Stimulated activated naive CD8-positive, alpha-beta T cell treated with anti-CD3 and anti-CD28 coated beads, Interleukin-15, amount 100 ng/mL, for 72 hours (primary cell): ENCODE measurements at places on chromosomes 5 and 9.
A peak's percentile ranks its signal among the peaks of the same experiment; 100 is the strongest.

- no peak for DNase-seq
These were observed 95.8 kb downstream of the LMNB1 start for GRCh38 chr5:126872561-126873354.

DNA sequence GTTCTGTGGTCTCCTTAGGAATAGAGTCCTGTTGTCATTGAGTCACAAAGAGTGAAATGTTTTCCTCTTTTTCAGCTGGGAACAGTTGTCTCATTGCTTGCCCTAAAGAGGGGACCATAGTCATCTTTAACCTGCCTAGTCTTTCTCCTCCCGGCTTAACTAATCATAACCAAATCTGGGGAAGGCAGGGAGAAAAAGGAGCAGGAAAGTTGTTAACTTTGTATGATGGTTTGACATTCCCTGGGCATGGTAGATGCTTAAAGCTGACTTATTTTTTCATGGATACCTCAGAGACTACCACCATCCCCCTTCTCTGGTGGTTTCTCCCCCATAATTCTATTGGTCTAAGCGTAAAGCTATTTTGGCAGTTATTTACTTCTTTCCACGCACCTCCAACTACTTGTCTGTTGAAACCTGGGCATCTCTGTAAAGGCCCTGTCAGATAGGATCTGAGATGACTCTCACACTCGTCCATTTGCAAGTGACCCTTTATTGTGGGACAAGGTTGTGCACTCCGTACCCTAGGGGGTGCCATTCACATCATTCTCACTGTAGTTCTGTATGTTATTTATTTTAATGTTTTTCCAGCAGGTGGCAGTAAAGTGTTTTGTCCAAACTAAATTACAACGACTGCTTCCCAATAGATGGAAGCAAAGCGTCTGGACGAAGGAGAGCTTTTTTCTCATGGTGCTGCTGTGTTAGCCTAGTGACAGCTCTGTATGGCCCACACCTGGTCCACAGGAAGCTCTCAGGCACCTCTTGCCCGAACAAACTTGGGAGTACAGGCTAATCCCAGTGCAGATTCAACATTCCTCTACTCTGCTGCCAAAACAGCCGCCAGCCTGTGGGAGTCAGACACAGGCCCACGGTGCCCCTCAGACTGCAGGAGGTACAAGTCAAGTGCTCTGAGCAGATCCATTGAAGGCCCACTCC is 3.0 kb upstream of the FAM13B start:
- DNase-seq, result peak; percentile 74

GRCh38 chr5:141976176-141976575 is 7.3 kb downstream of the RNF14 start:
- no peak for DNase-seq

DNA sequence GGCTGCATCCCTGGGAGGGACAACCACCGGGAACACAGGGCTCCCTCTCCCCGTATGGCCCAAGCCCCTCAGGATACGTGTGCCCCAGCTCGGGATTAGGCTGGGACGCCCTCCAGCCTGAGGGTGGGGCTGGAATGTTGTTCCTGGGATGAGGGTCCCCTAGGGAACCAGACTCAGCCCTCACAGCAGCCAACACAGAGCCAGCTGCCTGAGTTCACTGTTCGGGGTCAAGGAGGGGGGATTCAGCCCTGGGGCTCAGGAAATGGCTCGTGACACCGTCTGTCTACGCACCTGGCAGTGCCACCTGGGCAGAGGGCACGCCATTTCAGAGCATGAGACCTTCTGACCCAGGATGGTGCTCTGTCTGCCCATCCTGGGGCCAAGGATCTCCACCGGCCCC is 8.9 kb downstream of the RNF44 start:
- DNase-seq, result no peak

GRCh38 chr9:134125413-134126095 is 10.3 kb upstream of the WDR5 start:
- DNase-seq, result no peak

DNA sequence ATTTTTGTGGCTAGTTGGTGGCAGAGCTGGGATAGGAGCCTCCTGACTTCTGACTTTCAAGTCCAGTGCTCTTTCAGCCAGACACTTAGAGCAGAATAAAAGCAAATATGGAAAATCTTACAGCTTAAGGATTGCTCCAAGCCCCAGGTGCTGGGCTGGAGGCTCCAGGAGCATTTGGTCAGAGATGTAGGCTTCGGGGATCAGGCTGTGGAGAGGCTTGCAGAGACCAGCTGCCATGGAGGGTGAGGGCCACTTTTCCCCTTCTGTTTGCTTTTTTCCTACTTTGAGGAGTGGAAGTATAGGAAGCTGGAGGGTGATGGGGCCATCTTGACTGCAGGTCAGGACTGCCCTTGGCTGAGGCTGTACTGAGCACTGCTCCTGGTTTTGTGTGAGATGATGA is 58.9 kb downstream of the RGS3 start:
- no peak for DNase-seq

- DNase-seq, result no peak
These were observed 78.2 kb upstream of the ARAP3 start for GRCh38 chr5:141760193-141760592.

GRCh38 chr9:111965566-111966019 is 69.0 kb downstream of the UGCG start:
- DNase-seq, result no peak

DNA sequence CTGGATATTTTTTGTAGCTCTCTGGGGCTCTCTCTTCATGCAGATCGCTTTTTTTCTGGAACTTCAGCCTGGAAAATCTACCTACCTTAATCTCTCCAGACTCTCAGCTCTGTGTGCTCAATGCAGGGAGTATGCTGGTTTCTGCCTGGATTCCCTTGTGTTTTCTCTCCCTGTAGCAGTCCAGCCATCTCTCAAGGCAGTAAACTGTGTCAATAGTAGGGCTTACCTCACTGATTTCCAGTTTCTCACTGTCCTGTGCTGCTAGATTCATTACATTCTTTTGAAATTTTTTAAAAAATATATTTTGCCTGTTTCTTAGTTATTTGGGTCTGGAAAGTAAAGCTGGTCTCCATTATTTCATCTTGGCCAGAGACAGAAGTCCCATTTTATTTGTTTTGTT is 951.4 kb downstream of the NR2F1-AS1 start:
- no peak for DNase-seq

DNA sequence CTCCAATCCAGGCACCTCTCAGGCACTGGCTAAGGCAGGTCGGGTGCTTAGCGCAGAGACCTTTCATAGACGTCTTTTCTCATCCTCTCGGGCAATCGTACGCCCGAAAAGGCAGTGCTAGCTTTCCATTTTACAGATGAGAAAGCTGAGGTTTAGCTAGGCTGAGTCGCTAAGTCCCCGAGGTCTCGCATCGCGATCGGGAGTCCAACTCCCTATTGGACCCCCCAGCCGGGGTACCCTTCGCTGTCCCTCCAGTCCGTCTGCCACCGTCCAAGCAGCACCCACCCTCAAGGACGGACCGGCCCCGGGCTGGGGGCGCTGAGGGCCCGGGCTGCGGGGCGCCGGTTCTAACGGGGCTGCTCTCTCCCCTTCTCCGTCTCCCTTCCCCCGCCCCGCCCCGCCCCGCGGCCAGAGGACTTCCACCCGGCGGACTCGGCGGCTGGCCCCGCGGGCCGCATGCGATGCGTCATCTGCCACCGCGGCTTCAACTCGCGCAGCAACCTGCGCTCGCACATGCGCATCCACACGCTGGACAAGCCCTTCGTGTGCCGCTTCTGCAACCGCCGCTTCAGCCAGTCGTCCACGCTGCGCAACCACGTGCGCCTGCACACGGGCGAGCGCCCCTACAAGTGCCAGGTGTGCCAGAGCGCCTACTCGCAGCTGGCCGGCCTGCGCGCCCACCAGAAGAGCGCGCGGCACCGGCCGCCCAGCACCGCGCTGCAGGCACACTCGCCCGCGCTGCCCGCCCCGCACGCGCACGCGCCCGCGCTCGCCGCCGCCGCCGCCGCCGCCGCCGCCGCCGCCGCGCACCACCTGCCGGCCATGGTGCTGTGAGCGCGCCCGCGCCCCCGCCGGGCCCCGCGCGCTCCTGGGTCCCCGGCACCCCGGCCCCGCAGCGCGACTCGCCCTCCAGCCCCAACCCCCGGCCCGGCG is 12.5 kb upstream of the EXOSC2 start:
- peak; percentile 63 for DNase-seq

- DNase-seq, result no peak
These were observed 112.5 kb downstream of the SLC12A2 start for GRCh38 chr5:128196080-128196479.

GRCh38 chr9:76203373-76203772 is 190.9 kb downstream of the RFK start:
- no peak for DNase-seq

GRCh38 chr5:142841511-142842265 is 71.5 kb downstream of the ARHGAP26 start:
- no peak for DNase-seq

GRCh38 chr5:65946198-65946745 is 19.9 kb downstream of the ERBIN start:
- DNase-seq, result no peak

GRCh38 chr9:36092509-36093215 is 43.9 kb upstream of the GLIPR2 start:
- DNase-seq, result peak; percentile 26

DNA sequence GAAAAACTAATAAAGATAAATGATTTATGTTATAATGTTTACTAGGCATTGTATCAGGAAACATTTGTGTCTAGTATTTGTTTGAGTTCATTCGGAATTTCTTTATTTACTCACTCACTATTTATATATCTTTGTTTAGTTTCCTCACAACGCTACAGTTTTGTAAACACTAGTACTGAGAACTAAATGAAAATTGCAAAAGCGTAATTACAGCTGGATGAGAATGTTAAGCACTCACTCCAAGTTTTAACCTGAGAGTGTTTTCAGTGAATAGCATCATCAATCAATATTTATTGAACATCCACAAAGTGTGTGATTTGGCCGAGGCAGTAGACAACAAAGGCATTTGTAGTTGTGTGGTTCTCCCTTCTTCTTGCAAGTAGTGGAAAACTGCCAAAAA is 969.6 kb upstream of the DMAC1 start:
- DNase-seq, result no peak

- peak; percentile 25 for DNase-seq
These were observed 142.5 kb upstream of the RETREG1 start for GRCh38 chr5:16759147-16759773.

DNA sequence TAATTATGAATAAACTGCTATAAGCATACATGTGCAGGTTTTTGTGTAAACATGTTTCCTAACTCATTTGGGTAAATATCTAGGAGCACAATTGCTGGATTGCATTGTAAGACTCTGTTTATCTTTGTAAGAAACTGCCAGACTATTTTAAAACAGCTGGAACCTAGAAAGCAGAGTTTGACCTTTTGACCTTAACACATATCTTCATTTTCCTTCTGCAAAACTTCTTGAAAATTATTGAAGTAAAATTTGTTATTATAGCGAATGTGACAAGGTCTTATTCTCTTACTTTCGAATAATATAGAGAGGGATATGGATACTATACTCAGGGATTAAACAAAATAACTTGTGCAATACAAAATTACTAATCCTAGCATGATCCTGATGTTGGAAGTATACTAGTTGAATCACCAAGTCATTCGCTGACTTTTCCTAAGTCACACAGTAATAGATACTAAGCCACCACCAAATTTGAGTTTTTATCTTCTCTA is 3.2 kb upstream of the ANXA1 start:
- no peak for DNase-seq

DNA sequence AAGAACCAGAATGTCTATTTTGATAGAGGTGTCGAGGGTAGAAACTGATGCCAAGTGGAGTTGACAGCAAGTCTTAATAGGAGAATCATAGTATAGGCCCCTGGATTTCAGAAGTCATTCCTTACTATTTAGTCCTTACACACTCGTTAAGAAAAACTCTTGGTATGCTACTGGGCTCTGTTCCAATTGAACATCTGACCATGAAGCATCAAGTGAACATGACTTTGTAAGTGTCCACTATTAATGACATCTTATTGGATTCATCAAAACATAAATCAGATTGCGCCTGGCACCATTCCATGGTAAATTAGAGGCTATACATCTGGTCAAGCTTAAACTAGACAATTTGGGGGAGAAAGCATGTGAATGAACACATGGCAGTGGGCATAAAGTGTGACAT is 1056.5 kb upstream of the EDIL3 start:
- no peak for DNase-seq

- DNase-seq, result no peak
These were observed 374.8 kb downstream of the KIAA0825 start for GRCh38 chr5:94243612-94244011.

GRCh38 chr9:83680233-83680632 is 27.5 kb downstream of the UBQLN1 start:
- DNase-seq, result no peak

GRCh38 chr5:74490814-74491213 is 149.7 kb downstream of the ENC1 start:
- DNase-seq, result no peak

GRCh38 chr9:114429488-114429887 is 41.7 kb upstream of the AKNA start:
- no peak for DNase-seq

DNA sequence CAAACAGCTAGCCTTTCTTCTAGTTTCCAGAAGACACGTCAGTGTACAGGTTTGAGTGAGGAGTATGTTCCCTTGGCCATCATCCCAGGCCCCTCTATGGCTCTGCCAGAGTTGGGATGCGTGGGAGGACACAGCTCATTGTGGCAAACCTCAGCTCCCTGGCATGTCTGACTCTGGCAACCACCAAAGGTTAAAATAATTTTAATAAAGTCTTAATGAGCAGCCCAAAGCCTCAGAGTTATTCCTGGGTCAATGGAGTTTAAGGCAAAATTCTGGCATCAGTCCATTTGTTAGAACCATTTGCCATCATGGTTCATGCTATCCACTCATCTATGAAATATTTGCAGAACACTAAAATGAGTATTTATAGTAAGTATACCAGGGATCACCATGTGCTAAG is 79.8 kb upstream of the PAPPA start:
- no peak for DNase-seq

GRCh38 chr9:97703437-97704344 is 6.6 kb upstream of the XPA start:
- peak; percentile 52 for DNase-seq

DNA sequence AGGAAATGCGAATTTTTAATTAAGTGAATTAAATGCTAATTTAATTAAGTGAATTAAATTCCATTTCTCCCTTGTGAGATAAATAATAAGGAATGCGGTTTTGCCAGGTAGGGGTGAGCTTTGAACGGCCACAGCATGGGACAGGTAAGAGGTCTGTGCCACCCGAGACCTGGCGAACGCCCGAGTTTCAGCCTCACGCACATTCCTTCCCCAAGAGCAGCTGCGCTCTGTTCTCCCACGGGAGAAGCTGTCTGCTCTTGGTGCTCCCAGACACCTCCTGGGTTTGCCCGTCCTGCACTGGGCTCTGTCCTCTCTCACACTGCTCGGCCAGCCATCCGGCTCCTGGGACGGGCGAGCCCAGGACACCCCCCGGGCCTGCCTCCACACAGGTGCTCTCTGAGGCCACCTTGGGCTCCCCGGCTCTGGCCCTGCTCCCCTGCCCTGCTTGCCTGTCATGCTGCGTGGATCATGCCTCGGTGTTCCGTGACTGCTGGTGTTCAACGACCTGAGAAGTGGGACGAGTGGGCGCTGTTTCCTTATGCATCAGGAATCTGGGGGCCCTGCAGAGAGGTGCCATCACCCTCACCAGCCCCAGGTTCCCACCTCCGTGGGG is 13.7 kb upstream of the CAMSAP1 start:
- DNase-seq, result no peak
